Panc1 (cell line): ENCODE measurements at places on chromosomes 12 and 14. TPM values are rescaled to one million over a fixed set of nuclear protein-coding genes. Genes with fewer than 3 reads are reported as not detected.

TAS2R50 gene
- 0.18 TPM for total RNA-seq

CLEC4C gene
- not detected for total RNA-seq

SERPINA9 gene
- not detected for total RNA-seq

INHBC gene
- not detected for total RNA-seq

LMO3 gene
- total RNA-seq = 0.51 TPM
